Fibroblast of skin of scalp (primary cell): ENCODE measurements at places on chromosomes 5 and 9.

- DNase-seq, result no peak
Measured at GRCh38 chr5:133400831-133401351, 211.4 kb downstream of the FSTL4 start.

GRCh38 chr5:164475339-164475977 lies 970.0 kb downstream of the MAT2B start:
- peak; percentile 38 for DNase-seq

DNA sequence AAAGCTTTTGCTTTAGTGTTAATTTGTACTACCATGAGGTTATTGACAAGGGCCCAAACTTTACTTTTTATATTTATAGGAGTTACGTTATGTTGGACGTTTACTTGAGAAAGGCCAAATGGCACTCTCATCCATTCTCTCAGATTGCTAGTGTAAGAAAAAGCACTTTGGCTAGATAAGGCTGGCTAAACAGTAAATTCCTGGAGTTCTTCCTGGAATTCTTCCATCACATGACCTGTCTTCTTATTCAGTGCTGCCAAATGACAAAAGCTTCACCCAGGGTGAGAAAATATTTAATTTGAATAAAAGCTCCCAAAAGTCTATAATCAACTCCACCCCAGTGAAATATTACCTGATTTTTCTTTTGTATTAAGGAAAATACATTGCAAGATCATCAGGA lies 1568.9 kb upstream of the ACO1 start:
- no peak for DNase-seq

DNA sequence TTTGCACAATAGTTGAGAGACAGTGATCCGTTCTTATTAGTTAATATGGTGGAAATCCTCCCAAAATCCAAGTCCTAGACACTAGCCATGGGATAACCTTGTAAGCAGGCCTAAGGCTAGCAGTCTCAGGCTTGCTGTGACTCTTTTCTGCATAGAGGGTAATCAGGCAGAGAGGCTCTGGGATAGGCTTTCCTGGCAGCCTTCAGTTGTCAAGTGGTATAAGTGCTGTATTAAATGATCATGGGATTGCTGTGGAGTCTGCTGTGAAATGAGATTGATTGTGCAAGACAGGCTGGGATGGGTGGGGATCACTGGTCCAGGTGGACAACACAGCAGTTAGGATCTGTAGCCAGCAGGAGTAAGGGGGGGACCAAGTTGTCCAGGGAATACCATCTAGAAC lies 416.4 kb downstream of the TLE4 start:
- DNase-seq, result no peak

GRCh38 chr5:119515192-119515591 lies 62.9 kb downstream of the HSD17B4 start:
- DNase-seq, result peak; percentile 3

GRCh38 chr9:136081113-136081825 lies 13.8 kb downstream of the NACC2 start:
- DNase-seq, result no peak

DNA sequence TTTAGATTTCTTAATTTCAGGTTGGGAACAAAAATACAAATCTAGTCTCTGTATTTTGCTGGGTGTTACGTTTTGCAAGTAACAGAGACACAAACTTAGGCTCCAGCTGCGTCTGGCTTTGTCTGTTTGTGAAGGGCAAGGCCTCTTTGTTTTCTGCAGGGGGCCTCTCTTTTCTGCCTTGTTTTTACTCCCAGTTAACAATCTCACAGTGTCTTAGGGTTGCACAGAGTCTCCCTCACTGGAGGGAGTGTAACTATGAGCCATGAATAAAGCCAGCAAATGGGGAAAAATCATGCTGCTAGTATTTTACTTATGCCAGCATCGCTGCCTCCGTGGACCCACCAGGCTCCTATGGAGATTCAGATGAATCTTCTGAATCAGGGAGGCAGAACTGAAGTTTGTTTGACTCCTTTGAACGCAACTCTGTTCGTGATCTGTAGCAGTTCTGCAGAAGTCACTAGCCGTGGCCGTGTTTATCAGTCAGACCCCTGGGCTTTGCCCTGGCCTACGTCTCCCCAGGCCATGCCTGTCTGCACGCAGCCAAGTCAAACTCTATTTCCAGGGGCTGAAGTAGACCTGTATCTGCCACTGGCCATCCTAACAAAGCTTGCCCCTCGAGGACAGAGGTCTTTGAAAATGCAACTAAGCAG lies 77.2 kb downstream of the ATP10B start:
- no peak for DNase-seq

- peak; percentile 90 for DNase-seq
Measured at GRCh38 chr5:124650951-124651662, 95.3 kb downstream of the ZNF608 start.

- no peak for DNase-seq
Measured at GRCh38 chr5:11148810-11149539, 387.9 kb upstream of the DAP start.

- DNase-seq, result no peak
Measured at GRCh38 chr9:89884356-89885083, 279.7 kb downstream of the GADD45G start.

- DNase-seq, result no peak
Measured at GRCh38 chr5:106262395-106262794, 1408.3 kb downstream of the EFNA5 start.

DNA sequence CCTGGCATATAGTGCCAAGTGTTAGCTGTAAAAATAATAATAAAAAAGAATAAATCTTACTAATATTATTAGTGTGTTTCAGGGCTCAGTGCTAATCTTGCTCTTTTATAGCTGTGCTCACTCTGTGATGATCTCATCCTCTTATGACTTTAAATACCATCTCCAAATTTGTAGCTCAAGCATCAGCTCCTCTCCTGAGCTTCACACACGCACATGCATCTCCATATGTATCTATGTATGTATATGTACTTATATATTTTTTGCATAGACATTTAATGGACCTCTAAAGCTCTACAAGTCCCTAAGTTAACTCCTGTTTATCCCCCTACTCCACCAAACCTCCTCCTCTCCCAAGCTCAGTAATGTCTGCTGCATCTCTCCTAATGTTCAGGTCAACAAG lies 170.8 kb upstream of the NR3C1 start:
- no peak for DNase-seq

DNA sequence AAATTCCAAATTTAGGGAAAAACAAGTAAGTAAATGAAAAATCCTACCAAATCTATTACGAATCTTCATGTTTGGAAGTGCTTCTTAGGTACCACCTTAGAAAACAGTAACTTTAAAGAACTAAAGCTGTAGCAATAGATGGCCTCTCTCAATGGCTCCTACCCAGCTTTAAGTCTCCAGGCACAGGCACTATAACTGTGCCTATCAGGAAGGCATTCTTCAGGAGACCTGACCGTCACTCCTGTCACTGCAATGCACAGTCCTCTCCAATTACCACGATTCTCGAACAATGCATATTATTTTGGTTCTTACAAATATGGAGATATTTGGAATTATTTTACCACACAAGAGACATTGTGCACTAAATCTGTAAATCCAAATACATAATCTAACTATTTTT lies 12.9 kb downstream of the NFIB start:
- DNase-seq, result no peak

DNA sequence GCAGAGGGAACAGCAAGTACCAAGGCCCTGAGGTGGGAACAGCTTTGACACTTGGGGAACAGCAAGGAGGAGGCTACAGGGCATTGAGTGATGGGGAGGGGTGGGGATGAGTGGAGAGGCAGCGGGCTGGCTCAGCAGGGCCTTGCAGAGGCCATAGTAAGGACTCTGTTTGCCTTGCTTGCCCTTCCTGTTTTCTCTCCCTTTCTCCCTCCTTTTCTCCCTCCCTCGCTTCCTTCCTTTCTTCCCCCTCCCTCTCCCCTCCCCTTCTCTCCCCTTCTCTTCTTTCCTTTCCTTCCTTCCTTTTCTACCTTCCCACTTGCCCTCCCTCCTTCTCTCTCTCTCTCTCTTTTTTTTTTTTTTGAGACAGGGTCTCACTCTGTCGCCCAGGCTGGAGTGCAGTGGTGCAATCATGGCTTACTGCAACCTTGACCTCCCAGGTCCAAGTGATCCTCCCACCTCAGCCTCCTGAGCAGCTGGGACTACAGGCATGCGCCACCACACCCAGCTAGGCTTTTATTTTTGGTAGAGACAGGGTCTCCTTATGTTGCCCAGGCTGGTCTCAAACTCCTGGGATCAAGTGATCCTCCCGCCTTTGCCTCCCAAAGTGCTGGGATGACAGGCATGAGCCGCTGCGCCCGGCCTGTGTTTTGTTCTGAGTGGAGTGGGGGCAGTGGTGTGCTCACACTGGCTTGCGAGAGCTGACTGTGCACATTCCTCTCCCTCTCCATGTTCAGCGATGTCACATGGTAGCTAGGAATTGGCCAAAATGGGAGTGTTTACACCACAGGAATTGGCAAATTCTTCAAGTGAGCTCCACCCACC lies 17.1 kb downstream of the IER5L start:
- peak; percentile 76 for DNase-seq

GRCh38 chr5:17477573-17478265 lies 20.3 kb upstream of the TAF11L2 start:
- DNase-seq, result no peak

DNA sequence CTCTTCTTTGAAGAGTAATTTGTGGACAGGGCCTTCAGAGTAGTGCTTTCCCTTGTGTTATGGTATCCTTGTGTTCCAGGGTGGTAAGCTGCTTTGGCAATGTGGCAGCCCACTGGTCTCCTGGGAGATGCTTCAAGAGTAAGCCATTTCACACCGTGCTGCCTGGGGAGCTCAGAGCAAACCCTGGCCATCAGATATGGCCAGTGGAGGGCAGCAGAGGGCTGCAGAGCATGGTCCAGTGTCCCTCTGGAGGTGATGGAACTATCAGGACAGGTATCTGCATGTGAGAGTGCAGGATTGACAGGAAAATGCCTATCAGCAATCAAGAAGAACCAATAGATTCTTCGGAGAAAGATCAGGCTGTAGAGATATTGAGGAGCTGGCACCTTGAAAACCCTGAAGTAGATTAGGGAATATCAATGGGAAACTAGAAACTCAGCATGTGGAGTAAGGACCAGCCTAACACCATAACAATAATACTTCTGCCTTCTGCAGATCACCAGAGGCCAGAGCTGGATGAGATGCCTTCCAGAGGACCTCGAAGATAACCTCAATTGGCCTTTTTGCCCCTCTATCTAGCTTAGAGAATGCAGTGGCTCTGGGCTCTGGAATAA lies 90.8 kb downstream of the PLPPR1 start:
- peak; percentile 14 for DNase-seq

DNA sequence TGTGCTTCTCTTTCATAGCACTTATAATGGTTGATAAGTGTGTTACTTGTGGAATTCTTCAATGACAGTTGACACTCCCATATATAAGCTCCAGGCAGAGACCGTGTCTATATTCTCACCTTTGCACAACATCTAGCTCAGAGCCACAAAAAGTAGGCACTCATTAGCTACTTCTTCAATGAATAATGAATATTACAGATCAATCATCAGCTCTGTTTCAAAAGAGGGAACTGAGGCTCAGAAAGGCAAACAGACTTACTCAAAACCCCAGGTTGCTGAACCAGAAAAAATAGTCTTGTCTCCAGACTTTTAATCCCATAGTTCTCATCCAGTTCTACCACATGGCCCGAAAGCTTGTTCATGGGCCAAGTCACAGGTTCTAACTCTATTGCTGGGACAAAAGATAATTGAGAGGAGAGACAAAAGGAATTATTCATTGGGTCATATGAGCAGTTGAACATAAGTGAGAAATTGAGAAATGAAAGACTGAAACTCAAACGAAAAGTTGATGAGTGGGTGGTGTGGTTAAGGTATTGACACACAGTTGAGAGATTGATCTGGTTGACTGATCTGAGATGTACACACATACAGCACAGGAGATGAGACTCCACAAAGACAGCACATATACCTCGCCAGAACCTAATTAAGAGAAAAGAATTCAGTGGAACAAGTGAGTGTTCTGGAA lies 381.6 kb downstream of the EFNA5 start:
- DNase-seq, result no peak

DNA sequence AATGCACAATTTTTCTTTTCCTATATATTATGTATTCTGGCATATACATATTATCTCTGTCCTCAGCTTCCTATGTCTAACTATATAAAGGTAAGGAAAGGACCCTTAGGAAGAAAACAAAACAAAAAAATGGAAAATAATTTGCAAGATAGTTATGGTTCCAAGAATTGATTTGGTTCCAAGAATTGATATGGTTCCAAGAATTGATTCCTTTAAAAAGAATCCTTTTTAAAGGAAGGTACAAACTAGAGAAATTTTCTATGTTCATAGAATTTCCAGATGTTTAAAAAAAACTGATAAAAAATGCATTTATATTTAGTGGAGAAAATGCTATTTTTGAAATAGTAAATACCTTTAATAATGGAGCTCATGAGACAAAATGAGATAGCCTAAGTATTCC lies 12.1 kb downstream of the LYRM7 start:
- DNase-seq, result no peak

- no peak for DNase-seq
Measured at GRCh38 chr5:59516161-59516560, 377.4 kb downstream of the PDE4D start.
